Activated T-cell treated with anti-CD3 and anti-CD28 coated beads, Interleukin-2, amount 50 U/mL, for 72 hours (primary cell): ENCODE measurements at places on chromosomes 13 and 19. TPM values are rescaled to one million over a fixed set of nuclear protein-coding genes. Genes with fewer than 3 reads are reported as not detected.

Gene SLC6A16
- total RNA-seq, result 2.0 TPM

Gene THAP8
- 1.3 TPM for total RNA-seq

Gene PEX11G
- 3.4 TPM for total RNA-seq

Gene PSG6
- total RNA-seq, result not detected

DNA sequence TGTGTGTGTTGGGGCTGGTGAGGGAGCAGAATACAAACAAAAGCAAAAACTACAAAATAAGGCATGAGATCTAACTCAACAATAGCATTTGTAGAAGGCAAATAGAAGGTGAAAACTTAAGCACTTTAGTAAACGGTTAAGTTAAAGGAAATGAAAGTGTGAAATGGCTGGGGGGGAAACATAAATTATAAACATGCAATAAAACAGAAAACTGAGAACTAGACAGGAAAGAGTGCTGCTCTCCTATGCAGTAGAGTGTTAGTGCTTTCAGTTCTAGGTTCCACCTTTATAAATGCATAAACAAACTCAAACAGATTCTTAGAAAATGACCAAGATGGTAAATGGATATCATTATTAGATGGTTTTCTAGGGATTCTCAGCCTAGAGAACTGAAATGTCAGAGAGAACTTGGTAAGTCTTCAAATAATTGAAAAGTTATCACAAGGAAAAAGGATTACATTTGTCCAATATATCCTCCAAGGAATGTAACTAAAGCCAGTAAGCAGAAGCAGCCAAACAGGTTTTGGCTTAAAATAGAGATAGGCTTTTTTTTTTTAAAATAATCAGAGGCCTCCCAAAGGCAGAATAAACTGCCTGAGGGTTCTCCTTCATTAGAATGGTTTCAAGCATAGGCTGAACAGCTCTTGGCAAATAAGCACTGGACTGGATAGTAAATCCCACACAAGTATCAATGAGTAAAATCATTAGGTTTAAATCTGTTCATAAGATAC lies 23.3 kb downstream of the RBM26 start:
- DNase-seq, result no peak

DNA sequence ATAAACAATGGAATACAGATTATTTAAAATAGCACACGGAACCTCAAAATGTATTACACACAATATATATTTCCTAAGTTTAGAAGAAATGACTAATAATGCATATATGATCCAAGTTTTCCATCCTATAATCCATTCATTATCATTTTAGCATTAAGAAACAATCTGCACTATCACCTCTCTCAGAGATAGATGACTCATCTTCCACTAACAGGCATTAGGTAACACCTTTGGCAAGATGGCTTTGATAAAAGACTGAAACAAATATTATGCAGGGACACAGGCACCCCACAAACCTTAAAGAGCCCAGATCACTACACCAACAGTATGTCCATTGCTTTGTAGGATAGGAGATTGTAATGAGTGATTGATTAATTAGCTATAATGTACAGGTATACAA lies 4.1 kb downstream of the ENOX1 start:
- DNase-seq, result no peak
